ENCODE measurements at places on chromosomes 5 and 9. TPM values are rescaled to one million over a fixed set of nuclear protein-coding genes. Genes with fewer than 3 reads are reported as not detected.

The VAV2 gene
- total RNA-seq, result 33.7 TPM

GRCh38 chr5:145462525-145462924, 372.6 kb downstream of the PRELID2 start:
- no peak for DNase-seq

DNA sequence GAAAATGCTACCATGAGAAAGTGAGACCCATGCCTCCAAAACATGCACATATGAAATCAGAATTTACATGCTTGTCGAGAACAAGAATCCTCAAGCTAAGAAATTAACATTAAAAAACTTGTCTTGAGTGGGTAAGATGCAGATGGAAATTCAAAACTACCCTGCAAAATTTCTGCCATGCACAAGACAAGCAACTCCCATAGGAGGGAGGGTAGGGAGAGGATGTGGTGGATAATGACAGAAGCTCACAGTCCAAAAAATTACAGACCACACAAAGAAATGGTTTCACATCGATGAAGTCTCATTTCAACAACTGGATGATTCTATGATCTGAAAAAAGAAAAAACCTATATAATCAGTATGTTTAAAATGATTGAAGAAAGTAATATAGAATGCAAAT, 319.9 kb upstream of the PTGER4 start:
- no peak for DNase-seq

DNA sequence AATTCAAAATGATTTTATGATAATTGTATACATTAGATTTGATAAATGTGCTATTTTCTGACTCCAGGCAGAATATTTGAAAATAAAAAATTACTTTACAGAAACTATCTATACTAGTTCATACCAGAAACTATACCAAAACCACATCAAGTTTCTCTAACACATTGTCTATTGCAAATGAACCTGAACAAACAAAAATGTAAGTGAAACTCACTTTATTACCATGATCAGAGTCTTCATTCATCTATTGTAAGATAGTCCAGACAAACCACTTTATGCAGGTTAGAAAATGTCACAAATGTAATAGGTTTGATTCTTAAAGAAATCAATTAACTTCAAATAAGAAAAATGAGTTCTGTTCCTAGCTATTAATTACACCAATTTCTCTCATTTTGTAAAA, 99.4 kb downstream of the OXCT1 start:
- DNase-seq, result no peak
